Effector memory CD4-positive, alpha-beta T cell (primary cell): ENCODE measurements at places on chromosomes 12 and 14.

- no peak overlapping the region for H3K27ac ChIP-seq
- no peaks in the 10 kb centered on the region for H3K27me3 ChIP-seq
- no peak overlapping the region for H3K4me3 ChIP-seq
- no peak for DNase-seq
- no peaks in the 10 kb centered on the region for H3K4me1 ChIP-seq
Measured at GRCh38 chr12:7061596-7061995, 1.1 kb downstream of the C1S start.

DNA sequence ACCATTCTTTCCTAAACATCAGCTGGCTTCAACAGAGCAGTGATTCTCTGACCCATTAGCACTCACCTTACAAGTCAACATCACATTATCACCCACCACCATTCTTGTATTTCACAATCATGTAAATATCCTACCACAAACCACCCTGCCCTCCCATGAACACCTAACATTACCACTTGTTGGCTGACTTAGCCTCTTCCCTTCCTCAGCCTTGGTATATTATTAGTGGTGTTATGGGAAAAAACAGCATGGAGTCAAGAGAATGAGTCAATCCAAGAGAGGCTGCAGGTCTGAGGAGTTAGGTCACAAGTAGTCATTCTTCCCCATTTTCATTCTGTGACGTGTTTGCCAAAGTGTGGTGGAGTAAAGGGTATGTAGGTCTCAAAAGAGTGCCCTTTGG is 22.3 kb upstream of the MGP start:
- H3K36me3 ChIP-seq, result peaks cover 2% of the 10 kb centered on the region
- no peak overlapping the region for H3K27ac ChIP-seq
- H3K4me1 ChIP-seq, result no peaks in the 10 kb centered on the region
- no peak for DNase-seq

- DNase-seq, result no peak
- peaks cover 6% of the 10 kb centered on the region for H3K36me3 ChIP-seq
- H3K4me3 ChIP-seq, result peak overlapping the region; percentile 92
- H3K27ac ChIP-seq, result peak overlapping the region; percentile 96
- H3K4me1 ChIP-seq, result peaks cover 10% of the 10 kb centered on the region
- no peaks in the 10 kb centered on the region for H3K27me3 ChIP-seq
Measured at GRCh38 chr12:56267443-56268071, 815 bp downstream of the COQ10A start.

- H3K4me1 ChIP-seq, result peaks cover 26% of the 10 kb centered on the region
- no peaks in the 10 kb centered on the region for H3K36me3 ChIP-seq
- no peak for DNase-seq
- no peaks in the 10 kb centered on the region for H3K27me3 ChIP-seq
- H3K27ac ChIP-seq, result no peak overlapping the region
Measured at GRCh38 chr12:57889500-57889989, 43.0 kb upstream of the CTDSP2 start.

- H3K36me3 ChIP-seq, result no peaks in the 10 kb centered on the region
- no peak overlapping the region for H3K27ac ChIP-seq
- DNase-seq, result no peak
- no peak overlapping the region for H3K4me3 ChIP-seq
Measured at GRCh38 chr12:40996091-40996490, 192.0 kb upstream of the PDZRN4 start.

- no peaks in the 10 kb centered on the region for H3K27me3 ChIP-seq
- DNase-seq, result peak; percentile 33
- no peak overlapping the region for H3K4me3 ChIP-seq
- H3K36me3 ChIP-seq, result peaks cover 7% of the 10 kb centered on the region
- H3K27ac ChIP-seq, result peak overlapping the region; percentile 53
Measured at GRCh38 chr12:104604070-104604994, 147.6 kb downstream of the CHST11 start.
